ENCODE measurements at places on chromosomes 2 and 18.

DNA sequence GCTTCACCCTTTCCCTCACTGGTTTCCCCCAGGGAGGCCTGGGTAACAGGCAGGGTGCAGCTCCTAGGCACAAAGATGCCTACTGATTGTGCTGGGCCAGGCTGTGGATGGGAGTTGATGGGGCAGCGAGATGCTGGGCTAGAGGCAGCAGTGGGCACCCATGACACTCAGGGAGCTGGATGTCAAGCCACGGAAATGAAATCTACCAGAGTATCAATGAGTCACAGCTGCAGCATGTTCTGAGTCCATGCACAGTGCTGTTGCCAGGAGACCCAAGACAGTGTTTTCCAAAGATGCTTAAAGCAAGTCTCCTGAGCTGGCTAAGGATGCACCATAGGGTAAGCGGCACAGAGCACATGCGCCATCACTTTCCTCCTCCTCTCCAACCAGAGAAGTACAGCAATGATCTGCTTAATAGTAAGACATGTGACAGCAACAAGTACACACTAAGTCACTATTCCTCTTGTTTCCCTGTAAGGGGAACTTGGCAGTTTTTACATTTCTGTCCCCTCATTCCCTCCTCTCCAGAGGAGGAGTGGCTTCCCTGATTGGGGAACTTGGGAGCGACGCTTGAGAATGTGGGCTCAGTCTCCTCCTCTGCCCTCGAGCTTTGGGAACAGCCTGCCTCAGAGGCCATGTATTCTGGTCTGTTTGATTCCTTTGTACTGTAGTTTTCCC lies 57.2 kb downstream of the CDC42EP3 start:
- no peak for DNase-seq

DNA sequence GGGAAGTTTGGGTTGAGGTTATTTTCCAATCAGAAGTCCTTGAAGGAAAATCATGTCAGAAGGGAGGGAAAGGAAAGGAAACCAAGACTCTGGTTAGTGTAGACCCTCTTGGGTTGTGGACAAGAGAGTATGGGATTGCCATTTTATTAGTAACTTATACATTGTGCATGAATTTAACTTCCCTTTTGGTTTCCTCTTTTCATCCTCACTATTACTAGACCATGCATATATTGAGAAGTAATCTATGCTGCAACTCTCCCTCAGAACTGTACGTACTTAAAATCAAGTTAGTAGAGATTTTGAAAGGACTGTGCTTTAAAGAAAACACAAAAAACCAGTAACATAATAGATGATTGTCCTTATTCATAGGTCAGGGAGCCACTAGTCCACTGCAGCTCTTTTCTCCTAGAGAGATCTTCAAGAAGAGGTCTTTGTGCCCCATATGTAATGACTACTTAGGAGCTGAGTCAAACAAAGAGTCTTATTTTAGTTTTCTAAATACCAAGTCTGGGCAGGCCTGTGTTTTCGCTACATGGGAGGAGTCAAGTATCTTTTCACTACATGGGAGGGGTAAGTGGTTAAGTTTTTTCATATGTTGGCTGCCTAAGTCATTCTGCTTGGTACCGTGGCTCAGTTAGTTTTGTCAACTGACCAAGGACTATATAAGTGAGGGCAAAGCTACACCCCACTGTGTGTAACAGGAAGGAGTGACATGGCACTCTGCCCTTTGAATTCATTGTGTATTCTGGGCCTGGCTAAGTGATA lies 25.2 kb upstream of the FAM117B start:
- no peak for DNase-seq

DNA sequence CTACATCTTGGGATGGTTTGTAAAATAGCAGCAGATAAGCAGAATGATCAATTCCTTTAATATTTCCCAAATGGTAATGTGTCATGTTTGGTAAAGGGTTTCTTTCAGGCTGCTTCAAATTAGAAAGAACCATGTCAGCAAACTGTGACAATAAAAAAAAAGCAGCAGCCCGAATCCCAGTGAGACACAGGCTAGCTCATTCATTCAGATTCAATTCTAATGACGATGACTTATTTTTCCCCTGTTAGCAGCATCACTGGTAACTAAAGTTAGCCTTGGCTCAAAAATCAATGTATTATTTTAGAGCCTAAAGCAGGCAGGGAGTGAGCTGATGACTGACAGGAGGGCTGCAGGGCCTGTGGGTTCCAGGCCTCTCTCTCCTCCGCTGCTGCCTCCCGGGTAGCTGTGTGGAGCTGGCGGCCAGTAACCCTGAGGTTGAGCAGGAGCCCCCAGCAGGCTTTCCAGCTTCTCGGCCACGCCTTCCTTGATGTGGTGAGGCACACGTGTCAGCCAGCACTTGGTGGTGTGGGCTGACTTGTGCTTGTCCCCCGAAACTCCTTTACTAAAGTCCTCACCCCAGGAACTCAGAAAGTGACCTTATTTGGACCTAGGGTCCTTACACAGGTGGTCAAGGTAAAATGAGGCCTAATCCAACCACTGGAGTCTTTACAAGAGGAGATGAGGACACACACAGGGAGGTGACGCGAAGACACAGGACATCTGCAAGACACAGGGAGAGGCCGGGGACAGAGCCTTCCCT lies 120.5 kb upstream of the HS6ST1 start:
- no peak for DNase-seq

GRCh38 chr18:58213440-58213839 lies 169.4 kb downstream of the NEDD4L start:
- DNase-seq: no peak

DNA sequence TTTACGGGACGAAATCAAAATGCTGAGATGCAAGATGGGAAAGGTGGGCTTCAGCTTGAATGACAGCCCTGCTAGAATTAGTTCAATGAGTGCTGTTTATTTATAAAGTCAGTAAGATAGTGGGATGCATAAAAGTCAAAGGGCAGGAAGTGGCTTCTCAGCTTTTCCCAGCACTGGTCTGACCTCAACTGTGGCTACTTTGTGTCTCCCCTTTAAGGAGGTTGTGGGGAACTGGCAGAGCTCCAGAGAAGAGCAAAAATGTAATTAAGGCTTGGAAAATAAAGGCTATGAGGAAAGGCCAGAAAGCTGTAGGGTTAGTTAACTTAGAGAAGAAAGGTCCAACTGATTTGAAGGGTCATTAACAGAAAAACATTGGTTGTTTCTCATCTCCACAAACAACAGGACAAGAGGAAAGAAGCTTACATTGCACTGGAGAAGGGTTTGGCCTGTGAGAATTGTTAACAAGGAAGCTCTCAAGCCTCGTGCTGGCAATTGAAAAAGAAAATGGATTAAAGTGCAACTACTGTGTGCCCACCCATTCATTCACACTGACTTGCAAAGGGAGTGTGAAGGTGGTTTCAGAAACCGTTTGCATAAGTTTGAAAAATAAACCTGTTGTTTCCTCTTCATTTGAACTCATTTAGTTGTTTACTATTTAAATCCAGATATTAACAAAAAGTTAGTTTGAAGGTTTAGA lies 68.8 kb upstream of the CD28 start:
- no peak for DNase-seq

GRCh38 chr18:56028514-56028913 lies 440.5 kb upstream of the TCF4 start:
- DNase-seq: no peak

DNA sequence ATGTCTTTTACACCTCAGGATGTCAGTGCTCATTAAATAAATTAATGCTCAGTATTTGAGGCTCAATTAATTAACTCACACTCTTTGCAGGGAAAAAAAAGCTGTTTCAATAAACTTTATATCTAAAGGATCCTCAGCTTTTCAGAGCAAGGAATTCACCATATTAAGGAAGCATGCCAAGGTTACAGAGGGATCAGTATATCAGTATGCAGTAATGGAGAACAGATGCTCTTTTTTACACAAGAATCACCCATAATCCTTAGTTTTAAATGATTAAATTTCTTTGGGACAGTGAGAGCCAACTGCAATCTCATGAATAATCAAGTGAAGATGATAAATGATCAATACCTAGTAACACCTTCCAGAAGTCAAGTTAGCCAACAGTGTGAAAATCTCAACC lies 14.9 kb upstream of the LCT start:
- no peak for DNase-seq

GRCh38 chr18:58106289-58107070 lies 62.5 kb downstream of the NEDD4L start:
- DNase-seq: no peak

DNA sequence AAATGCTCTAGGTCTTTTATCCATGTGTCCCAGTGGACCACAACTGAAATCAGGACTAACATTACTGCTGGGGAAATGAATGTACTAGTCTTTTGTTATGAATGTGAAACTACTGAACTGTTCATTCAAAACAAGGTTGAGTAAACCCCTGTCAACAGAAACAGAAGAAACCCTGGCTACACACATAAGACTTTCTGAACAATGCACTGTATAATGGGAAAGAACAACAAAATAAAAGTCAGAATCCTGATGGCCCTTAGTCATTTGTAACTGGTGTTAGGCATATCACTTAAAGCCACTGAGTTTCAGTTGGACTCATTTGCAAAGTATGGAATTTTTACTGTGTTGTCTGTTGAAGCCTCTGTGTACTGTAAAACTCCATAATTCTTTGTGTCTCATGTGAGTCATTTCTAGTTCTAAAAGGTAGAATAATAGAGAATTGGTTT lies 77.0 kb upstream of the UBXN4 start:
- no peak for DNase-seq

GRCh38 chr2:113700186-113700841 lies 56.1 kb downstream of the SLC35F5 start:
- no peak for DNase-seq

GRCh38 chr18:2970772-2971659 lies 41.9 kb downstream of the LPIN2 start:
- no peak for DNase-seq

GRCh38 chr18:24659827-24660720 lies 199.6 kb downstream of the HRH4 start:
- DNase-seq: no peak

DNA sequence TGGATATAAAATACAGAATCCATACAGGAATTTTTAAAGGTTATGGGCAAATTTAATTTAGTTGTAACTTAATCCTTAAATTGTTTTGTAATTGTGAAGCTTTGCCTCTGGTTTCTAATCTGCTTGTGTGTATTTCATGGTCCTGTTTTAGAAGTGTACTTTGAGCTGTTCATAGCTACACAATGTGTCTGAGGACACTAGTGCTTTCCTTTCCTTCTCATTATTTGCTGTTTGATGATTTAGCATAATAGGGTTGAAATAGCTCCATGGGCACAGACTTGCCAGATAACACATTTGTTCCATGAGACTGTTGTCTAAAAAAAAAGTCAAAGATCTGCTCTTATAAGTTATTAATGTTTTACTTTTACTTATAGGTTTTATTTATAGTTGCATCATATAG lies 134.2 kb downstream of the MYO1B start:
- no peak for DNase-seq

DNA sequence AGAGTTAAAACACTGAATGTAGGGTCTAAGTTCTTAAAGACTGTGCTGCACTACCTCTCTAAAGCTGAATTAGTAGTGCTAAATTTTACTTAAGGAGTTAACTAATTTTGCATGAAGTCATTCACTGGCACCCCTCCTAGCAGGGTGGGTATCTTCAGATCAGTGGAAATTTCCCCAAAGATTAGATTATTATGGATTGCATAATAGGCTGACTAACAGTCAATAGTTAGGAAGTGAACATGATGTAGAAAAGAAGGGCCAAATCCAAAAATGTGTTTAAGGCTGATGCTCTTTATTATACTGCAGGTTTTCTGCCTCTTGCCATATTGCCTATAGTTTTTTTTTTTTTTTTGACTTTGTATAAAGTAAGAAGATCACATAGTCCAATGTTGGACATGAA lies 5.2 kb downstream of the ZNF638 start:
- DNase-seq: no peak

DNA sequence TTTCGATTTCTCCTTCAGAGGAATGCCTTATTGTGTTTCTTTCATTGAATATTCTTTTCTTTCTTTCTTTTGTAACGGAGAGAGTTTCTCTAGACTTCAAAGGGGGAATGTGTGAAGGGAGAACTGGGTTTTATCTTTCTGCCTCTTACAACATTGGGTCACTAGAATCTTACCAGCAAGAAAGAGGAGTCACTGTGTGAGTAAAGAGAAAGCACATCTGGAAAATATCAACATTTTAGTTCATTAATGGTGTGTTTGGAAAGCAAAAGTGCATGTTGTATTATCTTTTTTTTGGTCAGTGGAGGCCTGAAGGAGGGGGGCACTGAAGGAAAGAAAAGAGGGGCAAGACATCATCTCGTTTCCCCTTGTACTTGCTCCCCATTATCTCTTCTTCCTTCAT lies 86.6 kb upstream of the THOC1 start:
- DNase-seq: no peak

DNA sequence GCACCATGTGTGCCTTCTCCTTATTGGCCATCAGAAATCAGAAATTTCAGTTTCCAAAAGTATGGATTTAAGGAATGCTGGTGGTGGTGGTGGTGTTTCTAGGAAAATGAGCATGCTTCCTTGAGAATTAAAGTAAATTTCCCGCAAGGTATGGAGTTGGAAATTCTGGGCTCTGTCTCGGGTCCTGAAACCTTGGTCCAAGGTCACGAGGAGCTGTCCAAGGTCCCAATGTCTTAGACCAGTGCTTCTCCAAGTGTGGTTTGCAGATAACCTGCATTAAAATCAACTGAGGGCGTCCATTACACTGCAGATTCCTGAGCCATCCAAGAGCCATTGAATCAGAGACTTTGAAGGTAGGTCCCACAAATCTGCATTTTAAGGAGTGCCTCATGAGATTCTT lies 210.9 kb upstream of the PKDCC start:
- DNase-seq: no peak

GRCh38 chr2:165624470-165624800 lies 154.9 kb downstream of the CSRNP3 start:
- DNase-seq: no peak

DNA sequence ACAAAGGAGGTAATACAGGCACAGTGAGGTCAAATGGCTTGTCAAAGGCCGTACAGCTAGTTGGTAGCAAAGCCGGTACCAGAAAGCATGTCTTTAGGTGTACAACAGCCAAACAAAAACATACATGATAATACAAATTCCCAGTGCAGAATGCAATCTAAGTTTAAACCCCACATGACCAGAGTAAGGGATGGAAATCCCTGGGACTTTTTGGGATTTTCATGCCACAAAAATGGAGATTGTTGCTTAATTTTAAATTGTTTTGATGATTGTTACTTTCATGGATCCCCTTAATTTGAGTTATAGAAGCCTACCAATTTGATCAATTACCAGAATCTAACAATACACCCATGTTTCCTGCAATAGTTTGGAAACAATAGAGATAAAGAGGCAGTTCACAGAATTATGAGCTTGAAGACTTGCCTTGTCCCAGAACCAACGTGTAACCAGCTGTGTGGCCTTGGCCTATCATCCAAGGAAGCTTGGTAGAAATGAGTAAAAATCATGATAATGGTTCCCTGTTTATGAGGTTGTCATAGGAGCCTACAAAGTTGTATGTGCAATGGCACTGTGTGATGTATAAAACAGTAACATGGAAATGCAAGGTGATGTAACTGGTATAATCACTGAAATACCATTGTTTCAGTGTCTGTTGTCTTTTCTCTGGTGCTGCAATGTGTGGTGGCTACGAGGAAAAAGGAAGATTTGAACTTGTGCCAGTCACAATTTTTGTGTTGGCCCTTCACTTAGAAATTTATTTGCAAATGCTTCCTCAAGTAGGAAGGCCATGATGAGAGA lies 85.3 kb downstream of the ZEB2 start:
- no peak for DNase-seq

GRCh38 chr2:60489289-60489688 lies 64.2 kb downstream of the BCL11A start:
- DNase-seq: no peak
